ENCODE measurements at places on chromosomes 7 and 10.

- no peak for DNase-seq
Observed at GRCh38 chr7:137609500-137609899, 237.3 kb downstream of the DGKI start.

DNA sequence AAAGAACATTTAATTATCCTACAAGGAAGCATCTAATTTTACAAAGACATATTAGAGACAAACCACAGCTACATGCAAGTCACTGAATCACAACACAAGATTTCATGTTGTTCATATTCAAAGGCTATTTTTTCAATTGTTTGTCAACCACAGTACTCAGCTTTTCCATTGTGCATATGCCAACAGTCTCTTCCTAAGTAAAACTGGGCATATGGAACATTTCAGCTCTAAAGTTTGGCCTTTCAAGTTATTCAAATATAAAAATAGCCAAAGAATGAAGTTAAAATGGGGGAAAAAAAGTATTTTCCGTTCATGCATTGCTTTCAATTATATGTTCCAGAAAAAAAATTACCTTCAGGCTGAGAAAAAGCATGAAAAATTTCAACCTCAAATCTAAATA is 537.9 kb downstream of the PLXDC2 start:
- DNase-seq: no peak

DNA sequence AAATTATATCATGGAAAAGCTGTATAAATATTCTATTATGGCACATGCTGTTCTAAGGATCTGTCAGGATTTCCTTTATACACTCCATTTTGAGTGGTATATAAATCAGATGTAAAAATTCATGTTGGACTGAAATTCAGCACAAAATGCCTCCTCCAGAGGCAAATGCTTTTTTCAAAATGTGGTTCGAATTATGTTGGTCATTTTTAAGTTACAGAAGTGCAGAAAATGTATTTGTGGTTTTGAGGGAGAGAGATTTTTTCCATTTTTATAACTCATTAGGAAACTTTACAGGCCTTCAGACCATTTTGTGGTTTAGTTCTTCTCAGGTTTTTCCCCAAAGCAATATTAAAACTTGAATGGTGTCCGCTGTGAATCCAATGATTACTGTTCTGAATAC is 2.9 kb downstream of the PPP1R3A start:
- no peak for DNase-seq

- peak; percentile 33 for DNase-seq
Observed at GRCh38 chr7:157576415-157576814, 239.6 kb downstream of the DNAJB6 start.

- no peak for DNase-seq
Observed at GRCh38 chr10:62653254-62653653, 151.3 kb upstream of the ADO start.
